ENCODE measurements at places on chromosomes 4 and X. TPM values are rescaled to one million over a fixed set of nuclear protein-coding genes. Genes with fewer than 3 reads are reported as not detected.

DNA sequence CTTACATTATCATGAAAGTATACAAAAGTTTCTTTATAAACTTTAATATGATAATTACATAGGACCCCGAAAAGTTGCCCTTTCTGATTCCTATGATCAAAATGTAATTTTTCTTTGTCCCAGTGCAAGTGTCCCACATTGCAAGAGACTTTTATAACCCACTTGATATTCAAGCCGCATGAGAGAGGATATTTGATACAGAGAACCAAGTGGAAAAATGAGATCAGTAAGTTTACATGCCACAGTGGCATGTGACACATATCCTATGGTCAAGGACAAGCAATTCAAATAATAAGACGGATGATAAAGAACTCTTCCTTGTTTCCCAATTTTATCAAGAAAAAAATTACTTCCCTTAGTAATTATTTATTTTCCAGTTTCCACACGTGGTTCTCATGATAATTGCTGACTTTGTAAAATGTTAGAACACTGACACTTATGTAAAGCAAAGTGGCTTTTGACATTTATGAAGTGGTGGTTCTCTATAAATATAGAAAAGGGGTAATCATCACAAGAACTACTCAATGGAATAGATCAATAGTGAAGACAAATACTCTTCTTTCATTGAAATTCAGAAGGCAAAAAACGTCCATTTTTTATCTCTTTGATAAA lies 273.7 kb upstream of the NOCT start:
- no peak for DNase-seq

DNA sequence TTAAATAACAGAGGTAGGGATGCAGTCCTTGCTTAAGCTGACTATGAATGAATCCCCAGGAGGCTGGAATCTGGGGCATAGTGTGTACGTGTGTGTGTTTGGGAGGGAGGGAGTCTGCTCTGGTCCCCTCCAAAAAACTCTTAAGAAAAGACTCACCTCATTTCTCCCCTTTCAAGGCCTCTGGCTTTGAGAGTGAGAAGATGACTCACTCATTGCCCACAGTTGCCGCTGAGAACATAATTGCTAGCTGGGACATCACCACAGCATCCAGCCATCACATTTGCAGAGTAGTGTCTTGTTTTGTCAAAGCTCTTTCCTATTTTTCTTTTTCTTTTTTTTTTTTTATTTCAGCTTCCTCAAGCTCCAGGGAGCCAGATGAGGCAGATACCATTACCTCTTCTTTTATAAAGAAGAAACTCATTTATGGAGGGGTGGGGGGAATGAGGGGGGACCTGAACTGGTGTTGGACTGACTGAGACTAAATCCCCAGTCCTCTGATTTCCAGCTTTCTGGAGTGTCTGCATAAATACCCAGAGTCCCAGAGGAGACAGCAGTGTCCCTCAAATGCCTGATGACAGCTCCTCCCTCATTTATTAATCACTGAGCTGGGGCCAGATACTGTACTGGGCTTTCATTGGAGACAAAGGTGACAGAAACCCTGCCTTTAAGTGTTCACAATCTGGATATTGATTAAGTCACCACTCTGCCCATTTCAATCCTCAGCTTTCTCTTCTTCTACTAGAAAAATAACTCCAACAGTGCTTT lies 61.9 kb upstream of the LAS1L start:
- DNase-seq: no peak

- DNase-seq: no peak
Observed at GRCh38 chrX:568311-568710, 62.3 kb upstream of the SHOX start.

GRCh38 chrX:35040871-35041270 lies 98.3 kb downstream of the FAM47B start:
- no peak for DNase-seq

The RAB41 gene
- not detected for total RNA-seq

DNA sequence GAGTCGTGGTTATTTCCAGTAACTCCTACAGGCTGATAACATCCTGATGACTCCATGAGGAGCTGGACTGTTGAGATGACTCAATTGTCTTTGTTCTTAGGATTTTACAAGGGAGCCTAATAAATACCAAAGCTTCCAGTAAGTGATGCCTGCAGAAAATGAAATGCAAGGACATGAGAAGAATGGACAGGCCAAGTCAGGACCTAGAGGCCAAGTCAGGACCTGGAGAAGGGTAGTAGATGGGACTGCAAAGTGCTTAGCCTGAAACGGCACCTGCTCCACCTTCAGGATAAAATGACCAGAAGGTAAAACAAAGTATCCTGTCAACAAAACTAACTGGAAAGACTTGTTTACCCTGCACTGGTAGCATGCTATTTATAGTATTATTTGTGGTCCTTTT lies 6.4 kb upstream of the SLC10A6 start:
- no peak for DNase-seq

DNA sequence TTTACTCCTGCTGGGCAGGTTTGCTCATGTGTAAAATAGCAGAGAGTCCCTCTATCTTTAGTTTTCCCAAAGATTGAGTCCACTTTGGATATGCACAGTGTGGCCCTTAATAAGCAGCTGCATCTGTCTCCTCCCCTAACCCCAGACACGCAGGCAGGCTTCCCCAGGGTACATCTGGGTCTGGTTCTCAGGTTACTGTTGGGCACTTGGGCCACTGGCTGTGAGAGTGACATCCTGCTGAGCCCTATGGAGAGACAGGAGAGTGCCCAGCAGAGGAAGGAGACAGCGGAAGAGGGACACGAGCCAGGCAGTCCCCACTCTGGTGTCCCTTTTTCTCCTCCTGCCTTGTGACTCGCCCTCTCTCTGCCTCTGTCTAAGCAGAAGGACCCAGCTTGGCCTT lies 16.0 kb downstream of the XK start:
- no peak for DNase-seq

The PNMA5 gene
- not detected for total RNA-seq

The CCKAR gene
- total RNA-seq: not detected

Data from glomerular endothelial cell (primary cell).